Naive thymus-derived CD8-positive, alpha-beta T cell (primary cell): ENCODE measurements at places on chromosomes 12 and 14.

- no peak for DNase-seq
Measured at GRCh38 chr14:98181768-98182167, 1090.2 kb downstream of the BCL11B start.

- no peak for DNase-seq
Measured at GRCh38 chr12:91189516-91189915, 6.9 kb upstream of the DCN start.

DNA sequence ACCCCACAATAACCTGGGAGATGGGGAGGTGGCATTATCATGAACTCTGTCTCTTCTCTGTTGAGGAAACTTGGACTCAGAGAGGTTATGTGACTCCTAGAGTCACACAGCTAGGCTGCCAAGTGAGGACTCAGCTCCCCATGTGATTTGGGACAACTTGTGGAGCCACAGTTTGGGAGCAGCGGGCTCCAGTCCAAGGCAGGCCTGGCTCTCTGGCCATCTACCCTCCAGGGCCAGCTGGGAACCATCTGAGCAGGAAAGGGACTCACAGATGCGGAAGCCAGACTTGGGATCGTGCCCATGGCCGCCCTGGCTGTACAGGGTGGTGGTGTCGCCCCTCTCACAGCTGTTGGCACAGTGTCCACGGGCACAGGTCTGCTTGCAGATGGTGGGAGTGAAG, 59.1 kb downstream of the ISCA2 start:
- DNase-seq = no peak

- DNase-seq = no peak
Measured at GRCh38 chr12:69658203-69658602, 40.9 kb downstream of the BEST3 start.

- no peak for DNase-seq
Measured at GRCh38 chr14:24574206-24574774, 1.8 kb downstream of the CTSG start.

DNA sequence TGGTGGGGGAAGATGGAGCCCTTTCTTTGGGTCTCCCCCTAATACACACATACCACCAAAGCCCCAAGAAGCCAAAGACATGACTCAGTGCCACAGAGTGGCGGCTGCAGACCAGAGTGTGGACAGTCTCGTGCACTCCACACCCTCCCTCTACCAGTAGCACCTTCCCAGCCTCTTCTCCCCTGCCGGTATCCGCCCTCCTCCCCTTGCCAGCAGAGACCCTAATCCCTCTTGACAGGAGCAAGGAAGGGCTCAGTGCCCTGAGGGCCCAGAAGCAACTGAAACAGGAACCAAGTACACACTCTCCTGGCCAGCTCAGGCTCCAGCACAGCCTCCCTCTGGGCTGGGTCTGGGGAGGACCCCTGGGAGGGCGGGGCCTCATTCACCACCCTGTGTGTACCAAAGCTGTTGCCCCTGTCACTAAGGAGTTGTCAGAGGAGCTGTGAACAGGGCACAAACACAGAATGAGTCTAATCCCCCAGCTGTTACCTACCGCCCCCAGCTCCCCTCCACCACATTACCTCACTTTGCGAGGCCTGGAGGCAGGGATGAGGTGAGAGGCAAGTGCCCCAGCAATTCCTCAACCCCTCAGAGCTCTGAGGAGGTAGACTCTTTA, 8.2 kb downstream of the SPRYD3 start:
- no peak for DNase-seq

DNA sequence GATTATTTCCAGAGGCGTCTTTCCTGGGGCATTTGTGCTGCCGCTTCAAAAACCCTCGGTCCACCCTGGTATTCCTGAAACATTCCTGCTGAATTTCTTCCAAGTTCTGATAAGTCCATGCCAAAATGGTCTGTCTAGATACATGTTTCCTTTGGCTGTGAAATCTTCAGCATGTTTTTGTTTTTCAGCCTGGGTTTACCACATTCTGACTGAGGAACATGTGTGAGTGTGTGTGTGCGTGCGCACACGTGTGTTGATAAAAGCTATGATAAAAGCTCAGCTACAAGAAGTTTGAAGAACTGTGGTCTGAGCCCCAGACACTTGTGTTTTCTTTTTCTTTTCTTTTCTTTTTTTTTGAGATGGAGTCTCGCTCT, 22.4 kb downstream of the ANKRD9 start:
- DNase-seq = no peak

- no peak for DNase-seq
Measured at GRCh38 chr12:19872621-19873540, 433.6 kb downstream of the AEBP2 start.

DNA sequence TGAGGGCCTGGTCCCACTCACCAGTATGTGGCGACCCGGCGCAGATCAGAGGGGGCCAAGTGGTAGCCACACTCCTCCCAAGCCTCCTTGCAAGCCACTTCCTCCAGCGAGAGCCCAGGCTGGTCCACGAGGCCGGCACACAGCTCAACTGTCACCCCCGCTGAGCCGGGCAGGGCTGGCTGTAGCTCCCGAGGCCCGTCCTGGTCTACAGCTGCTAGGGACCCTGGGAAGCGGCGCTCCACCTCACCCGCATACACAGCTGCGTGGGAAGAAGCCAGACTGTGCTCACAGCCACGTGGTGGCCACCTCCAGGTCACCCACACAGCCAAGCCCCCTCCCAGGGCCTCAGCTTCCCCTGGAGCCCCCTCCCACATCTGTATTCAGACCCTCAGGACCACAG, 4.6 kb downstream of the NUDT14 start:
- no peak for DNase-seq

- DNase-seq = no peak
Measured at GRCh38 chr12:122013791-122014590, 7.7 kb upstream of the BCL7A start.

- DNase-seq = no peak
Measured at GRCh38 chr14:104187121-104187889, 48.9 kb downstream of the KIF26A start.

DNA sequence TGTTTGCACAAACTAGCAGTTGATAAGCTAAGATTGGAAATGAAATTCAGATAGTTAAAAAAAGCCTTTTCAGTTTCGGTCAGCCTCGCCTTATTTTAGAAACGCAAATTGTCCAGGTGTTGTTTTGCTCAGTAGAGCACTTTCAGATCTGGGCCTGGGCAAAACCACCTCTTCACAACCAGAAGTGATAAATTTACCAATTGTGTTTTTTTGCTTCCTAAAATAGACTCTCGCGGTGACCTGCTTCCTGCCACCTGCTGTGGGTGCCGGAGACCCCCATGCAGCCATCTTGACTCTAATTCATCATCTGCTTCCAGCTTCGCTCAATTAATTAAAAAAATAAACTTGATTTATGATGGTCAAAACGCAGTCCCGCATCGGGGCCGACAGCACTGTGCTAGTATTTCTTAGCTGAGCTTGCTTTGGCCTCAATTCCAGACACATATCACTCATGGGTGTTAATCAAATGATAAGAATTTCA, 335.6 kb downstream of the TMEM121 start:
- DNase-seq = no peak

GRCh38 chr14:99950181-99950580, 115.0 kb upstream of the EVL start:
- DNase-seq = no peak

GRCh38 chr12:108605000-108605689, 7.3 kb upstream of the TMEM119 start:
- DNase-seq = no peak

GRCh38 chr12:10171973-10172728, at the start of gene OLR1:
Gene OLR1 (minus strand): TSS chr12:10172132. CDS start chr12:10172077, 55 bp downstream.
- no peak for DNase-seq

- no peak for DNase-seq
Measured at GRCh38 chr12:42679466-42679865, 89.9 kb upstream of the PRICKLE1 start.

DNA sequence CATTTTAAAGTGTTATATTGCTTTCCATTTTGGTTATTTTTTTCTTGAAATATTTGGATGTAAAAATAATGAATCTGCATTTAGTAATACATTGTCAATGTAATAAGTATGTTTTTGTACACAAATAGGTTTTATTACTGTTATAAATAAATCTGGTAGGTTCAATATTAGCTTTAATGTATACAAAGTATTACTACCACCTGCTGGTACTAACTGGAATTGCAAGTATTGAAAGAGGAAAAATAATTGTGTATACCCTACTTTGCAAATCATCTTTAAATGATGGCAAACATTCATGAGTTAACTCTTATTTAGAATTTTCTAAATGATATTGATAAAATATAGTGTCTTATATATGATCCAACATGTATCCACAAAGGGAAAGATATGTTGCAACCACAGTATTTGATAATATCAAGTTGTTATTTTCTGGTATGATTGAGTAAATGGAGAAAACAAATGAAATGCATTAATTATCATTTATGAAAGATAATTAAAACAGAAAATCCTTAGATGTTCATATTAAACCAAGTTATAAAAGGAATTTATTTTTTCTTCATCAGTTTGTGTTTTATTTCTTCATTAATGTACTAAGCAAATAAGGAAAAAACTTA, 3.2 kb downstream of the OR4K2 start:
- DNase-seq = no peak

DNA sequence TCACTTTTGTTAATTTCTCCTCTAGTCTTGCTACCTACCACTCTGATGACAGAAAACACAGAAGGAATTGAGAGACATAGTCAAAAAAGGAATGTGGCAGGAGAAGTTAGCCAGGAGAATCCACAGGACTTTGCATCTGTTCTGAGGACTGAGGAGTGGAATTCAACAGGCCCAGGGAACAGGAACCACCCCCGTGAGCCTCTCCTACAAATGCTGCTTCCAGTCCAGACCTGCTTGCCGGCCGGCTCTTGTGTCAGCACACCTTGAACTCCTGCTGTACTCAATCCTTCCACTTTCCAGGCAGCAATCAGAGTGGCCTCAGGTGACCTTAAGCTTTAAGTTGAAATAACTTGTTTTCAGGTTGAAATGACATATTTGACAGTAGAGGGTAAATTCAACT, 903.1 kb downstream of the BCL11B start:
- no peak for DNase-seq

DNA sequence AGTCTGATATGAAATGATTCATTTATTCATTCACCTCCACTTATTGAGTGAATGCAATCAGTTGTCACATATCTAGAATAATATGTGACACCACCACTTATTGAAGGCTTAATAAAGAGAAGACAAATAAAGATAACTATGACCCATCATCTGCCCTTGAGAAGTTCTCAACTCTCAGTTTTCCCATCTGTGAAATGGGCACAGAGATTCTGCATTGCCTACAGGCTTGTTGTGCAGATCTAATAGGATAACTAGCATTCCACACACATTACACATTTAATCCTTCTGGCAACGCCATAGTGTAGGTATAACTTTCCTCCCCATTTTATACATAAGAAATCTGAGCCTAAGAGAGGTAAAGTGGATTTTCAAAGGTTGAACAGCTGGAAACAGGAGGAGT, 84.2 kb upstream of the FICD start:
- DNase-seq = no peak

DNA sequence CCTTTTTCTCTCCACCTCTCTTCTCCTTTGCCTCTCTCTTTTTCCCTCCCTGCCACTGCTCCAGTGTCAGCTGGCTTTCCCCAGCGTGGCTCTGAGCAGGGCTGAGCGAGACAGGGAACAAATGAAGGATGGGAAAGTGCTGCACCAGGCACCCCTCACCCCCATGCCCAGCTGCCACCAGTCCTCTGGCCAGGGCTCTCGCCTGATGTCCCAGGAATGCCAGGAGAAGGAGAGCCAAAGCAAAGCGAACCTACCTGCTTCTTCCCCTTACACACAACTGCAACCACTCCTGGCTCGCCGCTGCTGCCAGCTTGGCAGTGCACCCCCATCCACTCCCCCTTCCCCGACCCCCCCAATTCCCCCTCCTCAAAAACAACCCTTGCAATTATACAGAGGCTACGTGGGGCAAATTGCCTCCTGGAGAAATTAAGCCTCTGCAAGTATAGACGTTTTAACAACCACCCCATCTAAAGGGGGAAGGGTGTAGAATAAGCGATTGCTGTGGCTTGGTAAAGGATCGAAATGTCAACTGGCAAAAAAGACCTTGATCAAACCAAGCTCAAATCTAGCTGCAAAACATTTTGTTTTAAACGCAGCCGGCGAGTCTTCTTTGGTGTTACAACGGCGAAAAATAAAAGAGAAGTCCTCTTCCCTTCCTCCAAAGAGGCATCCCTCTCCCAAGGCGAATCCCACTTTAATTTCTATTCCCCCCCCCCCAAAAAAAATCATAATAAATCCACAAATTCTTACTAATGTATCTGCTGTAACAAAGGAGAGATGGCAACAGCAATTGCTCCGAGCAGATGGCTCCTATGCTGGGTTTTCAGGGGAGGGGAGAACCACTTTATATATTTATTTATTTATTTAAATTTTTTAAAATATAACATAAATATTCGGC, 2.9 kb downstream of the BCL11B start:
- no peak for DNase-seq

DNA sequence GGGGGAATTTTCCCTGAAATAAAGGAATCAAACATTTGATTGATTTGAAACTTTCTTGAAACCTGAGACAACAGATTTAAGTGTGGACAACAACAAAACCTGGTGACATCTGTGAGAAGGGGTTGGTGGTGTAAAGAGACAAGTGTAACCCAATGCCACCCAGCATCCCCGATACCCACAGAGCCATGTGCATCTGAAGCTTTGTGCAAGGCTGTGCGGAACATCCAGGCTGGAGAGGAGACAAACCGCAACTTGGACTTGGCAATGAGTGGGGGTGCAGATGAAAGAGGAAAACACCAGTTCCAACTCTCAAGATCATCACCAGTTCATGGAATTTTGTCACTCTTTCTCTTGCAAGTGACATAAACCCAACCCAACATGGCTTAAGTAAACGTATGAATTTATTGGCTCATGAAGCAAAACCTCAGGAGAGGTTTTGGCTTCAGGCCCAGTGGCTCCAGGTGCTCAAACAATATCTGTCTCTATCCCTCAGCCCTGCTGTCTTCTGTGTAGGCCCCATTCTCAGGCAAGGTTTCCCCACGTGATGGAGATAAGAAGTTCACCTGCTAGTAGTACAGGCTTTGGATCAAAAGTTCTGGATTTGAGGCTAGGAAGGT, 55.2 kb upstream of the NTF3 start:
- no peak for DNase-seq

DNA sequence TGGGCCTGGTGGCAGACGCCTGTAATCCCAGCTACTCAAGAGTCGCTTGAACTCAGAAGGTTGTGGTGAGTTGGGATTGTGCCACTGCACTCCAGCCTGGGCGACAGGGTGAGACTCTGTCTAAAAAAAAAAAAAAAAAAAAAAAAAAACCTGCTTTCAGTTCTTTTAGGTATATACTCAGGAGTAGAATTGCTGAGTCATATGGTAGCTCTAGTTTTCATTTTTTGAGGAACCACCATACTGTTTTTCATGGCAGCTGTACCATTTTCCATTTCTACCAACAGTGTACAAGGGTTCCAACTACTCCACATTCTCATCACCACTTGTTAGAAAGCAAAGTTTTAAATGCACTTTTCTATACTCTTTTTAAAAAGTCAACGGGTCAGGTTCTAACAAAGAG, 119.8 kb downstream of the DPF3 start:
- no peak for DNase-seq

GRCh38 chr12:482061-482460, 22.3 kb downstream of the B4GALNT3 start:
- no peak for DNase-seq

- DNase-seq = no peak
Measured at GRCh38 chr14:75242546-75243273, 35.9 kb upstream of the FOS start.

- DNase-seq = no peak
Measured at GRCh38 chr14:41549821-41550607, 56.7 kb upstream of the LRFN5 start.
